ENCODE measurements at places on chromosomes 1 and 21. TPM values are rescaled to one million over a fixed set of nuclear protein-coding genes. Genes with fewer than 3 reads are reported as not detected.
A peak's percentile ranks its signal among the peaks of the same experiment; 100 is the strongest.

DNA sequence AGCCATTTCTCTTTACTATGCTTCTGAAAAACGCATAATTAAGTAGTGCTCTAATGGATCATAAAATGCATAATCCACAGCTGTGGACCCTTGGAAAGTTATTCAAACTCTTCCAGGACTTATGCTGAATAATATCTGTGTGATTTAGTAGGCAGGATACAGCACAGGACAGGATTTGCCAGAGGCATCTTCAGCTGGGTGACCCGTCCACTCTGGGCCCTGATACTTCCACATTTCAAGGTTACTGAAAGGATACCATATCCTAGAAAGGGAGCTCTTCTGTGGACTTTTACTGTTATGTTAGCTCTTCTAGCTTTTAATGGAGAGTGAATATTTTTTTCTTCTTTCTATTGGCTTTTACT is 49.6 kb downstream of the MAP10 start:
- no peak overlapping the region for H3K27ac ChIP-seq
- DNase-seq, result no peak
- no peaks in the 10 kb centered on the region for H3K36me3 ChIP-seq
- H3K4me1 ChIP-seq, result no peaks in the 10 kb centered on the region
- H3K27me3 ChIP-seq, result peaks cover 30% of the 10 kb centered on the region

DNA sequence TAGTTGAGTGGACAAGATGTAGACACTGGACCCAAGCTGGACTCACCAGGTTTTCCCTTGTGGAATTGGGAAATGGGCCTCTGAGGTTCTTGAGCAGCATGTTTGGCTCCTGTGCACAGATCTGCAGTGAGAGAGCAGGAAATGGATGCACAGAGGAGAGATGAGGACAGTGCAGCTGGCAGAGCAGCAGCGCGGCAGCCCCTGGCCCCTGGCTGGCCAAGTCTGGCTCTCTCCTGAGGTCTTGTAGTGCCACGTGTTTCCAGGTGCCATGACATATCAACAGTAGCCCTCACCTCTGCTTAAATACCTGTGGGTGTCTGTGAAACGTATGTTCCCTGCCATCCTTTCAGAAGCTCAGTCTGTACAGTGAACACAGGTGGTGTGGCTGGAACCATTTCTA is 19.2 kb upstream of the BCL10 start:
- no peak overlapping the region for H3K27ac ChIP-seq
- H3K27me3 ChIP-seq, result no peaks in the 10 kb centered on the region
- DNase-seq, result no peak
- peaks cover 72% of the 10 kb centered on the region for H3K4me1 ChIP-seq

DNA sequence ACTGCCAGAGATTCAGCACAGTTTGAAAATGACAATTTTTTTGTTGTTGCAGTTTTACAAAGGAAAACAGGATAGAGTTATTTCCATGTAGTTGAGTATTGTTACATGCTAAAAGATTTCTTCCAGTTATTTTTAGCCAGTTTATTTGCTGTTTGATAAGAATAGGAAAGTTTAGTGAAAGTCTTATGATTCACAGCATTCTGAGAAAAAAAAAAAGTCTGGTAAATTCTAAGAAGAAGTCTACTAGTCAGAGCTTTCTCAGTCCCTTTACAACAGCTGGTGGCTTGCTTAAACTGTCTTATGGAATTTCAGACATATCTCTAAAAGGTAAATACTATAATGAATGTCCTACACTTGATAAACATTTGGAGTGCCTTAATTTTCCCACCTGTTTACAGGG is 341.7 kb downstream of the DSCAM start:
- no peak for DNase-seq
- H3K27ac ChIP-seq, result no peak overlapping the region
- no peaks in the 10 kb centered on the region for H3K27me3 ChIP-seq
- H3K4me1 ChIP-seq, result no peaks in the 10 kb centered on the region

DNA sequence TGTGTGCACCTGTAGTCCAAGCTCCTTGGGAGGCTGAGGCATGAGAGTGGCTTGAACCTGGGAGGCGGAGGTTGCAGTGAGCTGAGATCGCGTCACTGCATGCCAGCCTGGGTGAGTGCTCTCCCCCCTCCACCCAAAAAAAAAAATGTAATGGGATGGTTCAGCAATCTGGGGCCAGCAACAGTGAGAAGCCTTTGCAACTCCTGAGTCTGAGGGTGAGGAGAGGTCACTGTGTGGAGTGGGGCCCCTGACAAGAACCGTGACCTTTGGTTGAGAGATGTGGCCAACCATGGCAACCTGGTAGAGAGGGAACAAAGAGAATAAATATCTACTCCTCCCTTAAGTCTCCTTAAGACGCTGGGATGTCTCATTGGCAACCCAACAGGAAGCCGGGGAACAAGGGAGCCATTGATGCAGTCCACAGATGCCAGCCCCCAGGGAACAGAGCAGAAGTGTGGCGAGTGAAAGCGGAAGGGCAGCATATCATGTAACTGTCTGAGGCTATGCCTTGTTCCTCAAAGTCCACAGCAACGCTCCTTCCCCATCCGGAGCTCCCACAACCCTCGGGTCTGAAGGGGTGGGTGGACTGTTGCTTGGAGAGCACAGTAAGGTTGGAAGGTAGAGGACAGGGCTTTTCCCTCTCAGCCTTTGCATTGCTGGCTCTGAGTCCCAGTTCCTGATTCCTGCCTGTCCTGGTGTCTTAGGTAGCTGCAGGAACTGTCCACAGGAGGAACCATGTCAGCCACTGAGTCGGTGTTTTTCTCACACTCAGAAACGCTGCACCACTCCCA is 8.3 kb downstream of the TRNP1 start:
- H3K36me3 ChIP-seq, result peaks cover 95% of the 10 kb centered on the region
- H3K27me3 ChIP-seq, result no peaks in the 10 kb centered on the region
- peak; percentile 80 for DNase-seq
- peaks cover 34% of the 10 kb centered on the region for H3K4me1 ChIP-seq
- peak overlapping the region; percentile 91 for H3K27ac ChIP-seq

- H3K27me3 ChIP-seq, result peaks cover 26% of the 10 kb centered on the region
- no peaks in the 10 kb centered on the region for H3K36me3 ChIP-seq
- no peak overlapping the region for H3K4me3 ChIP-seq
- no peak for DNase-seq
- H3K27ac ChIP-seq, result no peak overlapping the region
Observed at GRCh38 chr1:43339584-43340232, 2.1 kb downstream of the MPL start.

GRCh38 chr21:29342363-29342957 is 43.7 kb downstream of the BACH1 start:
- peaks cover 12% of the 10 kb centered on the region for H3K4me1 ChIP-seq
- H3K4me3 ChIP-seq, result no peak overlapping the region
- DNase-seq, result no peak
- H3K27me3 ChIP-seq, result no peaks in the 10 kb centered on the region
- no peak overlapping the region for H3K27ac ChIP-seq

- no peak overlapping the region for H3K27ac ChIP-seq
- H3K4me3 ChIP-seq, result no peak overlapping the region
- peak; percentile 3 for DNase-seq
- H3K4me1 ChIP-seq, result peaks cover 14% of the 10 kb centered on the region
- H3K27me3 ChIP-seq, result no peaks in the 10 kb centered on the region
Observed at GRCh38 chr1:10074059-10074851, 41.5 kb downstream of the UBE4B start.

DNA sequence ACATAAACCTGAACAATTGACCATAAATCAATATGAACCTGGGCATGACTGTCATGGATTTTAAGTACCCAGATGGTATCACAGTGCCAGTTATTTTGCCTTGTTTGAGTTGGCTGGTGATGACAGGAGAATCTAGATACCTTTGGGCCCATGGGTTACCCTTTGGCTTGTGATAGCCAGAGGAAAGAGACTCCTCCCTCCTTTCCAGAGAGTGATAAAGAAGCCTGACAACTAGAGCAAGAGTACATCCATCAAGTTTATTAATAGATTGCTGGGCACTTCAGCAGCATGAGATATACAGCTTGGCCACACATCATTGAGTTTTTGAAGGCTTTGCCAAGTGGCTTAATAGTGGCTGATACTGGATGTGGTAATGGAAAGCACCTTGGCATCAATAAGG is 6.6 kb upstream of the FMO3 start:
- H3K27ac ChIP-seq, result no peak overlapping the region
- no peak for DNase-seq
- no peaks in the 10 kb centered on the region for H3K4me1 ChIP-seq
- peaks cover 14% of the 10 kb centered on the region for H3K27me3 ChIP-seq
- H3K36me3 ChIP-seq, result no peaks in the 10 kb centered on the region

DNA sequence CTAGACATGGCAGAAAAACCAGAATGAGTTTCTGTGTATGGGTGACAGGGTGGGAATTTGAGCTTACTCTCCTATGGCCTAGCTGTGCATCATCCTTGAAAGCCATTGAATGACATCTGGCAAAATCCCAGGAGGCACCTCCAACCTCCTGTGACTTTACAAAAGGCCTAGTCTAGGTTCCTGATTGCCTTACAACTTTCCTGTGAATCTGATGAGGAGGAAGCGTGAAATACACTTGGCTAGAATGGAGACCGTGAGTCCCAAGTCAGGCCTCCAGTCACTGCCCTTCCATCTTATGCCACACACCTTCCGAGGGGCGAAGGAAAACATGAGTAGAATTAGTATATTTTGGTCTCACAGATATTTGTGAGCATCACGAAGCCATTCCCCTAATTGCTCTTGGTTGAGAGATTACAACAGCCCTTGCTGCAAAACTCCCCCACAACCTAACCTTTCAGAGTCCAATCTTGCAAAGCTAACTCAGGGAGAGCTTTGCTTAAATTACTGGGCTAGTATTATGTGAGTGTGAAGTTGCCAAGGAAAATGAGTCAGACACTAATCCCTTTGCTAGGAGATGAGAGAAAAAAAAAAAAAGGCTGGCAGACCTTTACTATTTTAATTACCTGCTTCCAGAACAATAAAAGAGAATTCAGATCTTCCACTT is 36.3 kb upstream of the PAXBP1 start:
- H3K4me3 ChIP-seq, result no peak overlapping the region
- no peaks in the 10 kb centered on the region for H3K36me3 ChIP-seq
- no peaks in the 10 kb centered on the region for H3K4me1 ChIP-seq
- DNase-seq, result no peak

DNA sequence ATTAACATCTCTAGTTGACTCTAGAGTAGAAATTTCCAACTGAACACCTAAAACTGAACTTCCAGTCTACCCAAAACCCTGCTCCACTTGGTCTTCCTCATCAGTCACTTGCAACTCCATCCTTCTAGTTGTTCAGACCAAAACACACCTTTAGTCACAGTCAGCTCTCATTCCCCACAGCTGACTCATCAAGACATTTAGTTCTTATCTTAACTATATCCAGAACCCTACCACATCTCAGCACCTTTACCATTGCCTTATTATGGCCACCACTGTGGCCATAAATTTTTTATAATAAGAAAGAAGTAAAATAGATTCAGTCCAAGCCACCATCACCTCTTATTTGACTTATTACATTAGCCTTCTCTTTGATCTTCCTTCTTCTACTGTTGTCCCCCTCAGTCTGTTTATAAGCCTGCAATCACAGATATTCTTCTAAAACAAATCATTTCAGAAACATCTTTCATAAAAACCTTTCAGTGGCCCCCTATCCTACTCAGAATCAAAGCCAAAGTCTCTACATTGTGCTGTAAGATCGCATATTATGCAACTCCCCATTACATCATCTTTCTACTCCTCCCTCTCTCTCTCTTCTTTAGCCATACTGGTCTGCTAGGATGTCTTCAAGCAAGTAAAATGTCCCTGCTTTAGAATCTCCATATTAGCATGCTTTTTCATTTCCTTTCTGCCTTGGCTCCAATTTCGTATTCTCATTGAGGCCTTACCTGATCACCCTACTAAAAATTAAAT is 275.9 kb downstream of the LRRC40 start:
- H3K4me3 ChIP-seq, result no peak overlapping the region
- no peak overlapping the region for H3K27ac ChIP-seq
- no peak for DNase-seq
- H3K27me3 ChIP-seq, result no peaks in the 10 kb centered on the region

GRCh38 chr1:208628022-208628914 is 384.1 kb upstream of the PLXNA2 start:
- H3K4me3 ChIP-seq, result no peak overlapping the region
- no peaks in the 10 kb centered on the region for H3K36me3 ChIP-seq
- no peak overlapping the region for H3K27ac ChIP-seq
- DNase-seq, result no peak

KCNA3 gene
- not detected for total RNA-seq

AMPD1 gene
- not detected for total RNA-seq

Measured in Calu3 (cell line).